IPS DF 6.9 (cell line): ENCODE measurements at places on chromosomes 13 and 19.

- H3K27ac ChIP-seq, result no peak overlapping the region
- no peaks in the 10 kb centered on the region for H3K27me3 ChIP-seq
- no peak for DNase-seq
- H3K4me3 ChIP-seq, result no peak overlapping the region
Measured at GRCh38 chr19:38819231-38819920, 6.6 kb upstream of the LGALS4 start.

DNA sequence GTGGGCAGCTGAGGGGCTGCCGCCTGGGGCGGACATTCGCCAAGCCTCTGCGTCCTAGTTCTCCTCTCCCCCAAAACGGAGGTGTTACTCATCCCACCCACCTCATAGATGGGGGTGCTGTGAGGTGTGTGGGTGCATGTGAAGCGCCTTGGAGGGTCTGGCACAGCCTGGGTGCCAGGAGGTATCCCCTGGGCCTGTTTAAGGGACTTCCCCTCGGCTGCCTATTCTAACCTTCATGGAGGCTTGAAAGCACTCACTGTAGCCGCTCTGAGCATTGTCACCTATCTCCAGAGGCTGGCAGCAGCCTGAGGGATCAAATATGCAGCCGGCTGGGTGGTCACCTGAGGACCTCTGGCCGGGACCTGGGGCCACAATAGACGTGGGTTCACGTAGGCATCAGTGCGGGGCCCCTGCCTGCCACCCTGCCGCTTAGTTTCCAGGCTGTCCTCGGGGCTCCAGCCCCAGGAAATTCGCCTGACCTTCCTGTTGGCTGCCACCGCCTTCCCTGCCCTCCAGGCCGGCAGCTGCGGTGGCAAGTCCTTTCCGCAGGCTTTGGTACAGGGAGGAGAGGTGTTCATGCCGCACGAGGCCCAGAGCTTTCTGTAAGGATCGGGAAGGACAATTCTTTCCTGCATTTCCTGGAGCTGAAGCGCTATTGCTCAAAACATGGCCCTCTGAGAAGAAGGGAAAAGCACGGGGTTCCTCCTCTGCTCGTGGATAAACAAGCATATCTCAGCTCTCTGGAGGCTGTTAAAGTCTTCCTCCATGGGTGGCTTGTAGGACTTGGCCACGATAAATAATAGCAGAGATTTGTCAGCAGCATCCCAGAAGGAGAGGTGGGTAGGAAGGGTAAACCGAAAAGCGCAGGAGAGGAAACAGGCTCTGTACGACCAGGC lies 4.6 kb downstream of the COL4A2 start:
- no peaks in the 10 kb centered on the region; the same call in 1 of the 2 replicates for H3K4me1 ChIP-seq
- H3K4me3 ChIP-seq, result no peak overlapping the region
- no peak for DNase-seq
- no peak overlapping the region for H3K27ac ChIP-seq

GRCh38 chr13:108155185-108156106 lies 59.9 kb downstream of the LIG4 start:
- no peak overlapping the region for H3K4me3 ChIP-seq
- DNase-seq, result peak; percentile 11
- H3K36me3 ChIP-seq, result no peaks in the 10 kb centered on the region

- peak overlapping the region; percentile 62 for H3K4me3 ChIP-seq
- H3K36me3 ChIP-seq, result peaks cover 8% of the 10 kb centered on the region
- no peaks in the 10 kb centered on the region for H3K27me3 ChIP-seq
- DNase-seq, result peak; percentile 92
- H3K4me1 ChIP-seq, result peaks cover 2% of the 10 kb centered on the region; the same call in 1 of the 2 replicates
Measured at GRCh38 chr19:39824143-39825092, 9.5 kb downstream of the DYRK1B start.

DNA sequence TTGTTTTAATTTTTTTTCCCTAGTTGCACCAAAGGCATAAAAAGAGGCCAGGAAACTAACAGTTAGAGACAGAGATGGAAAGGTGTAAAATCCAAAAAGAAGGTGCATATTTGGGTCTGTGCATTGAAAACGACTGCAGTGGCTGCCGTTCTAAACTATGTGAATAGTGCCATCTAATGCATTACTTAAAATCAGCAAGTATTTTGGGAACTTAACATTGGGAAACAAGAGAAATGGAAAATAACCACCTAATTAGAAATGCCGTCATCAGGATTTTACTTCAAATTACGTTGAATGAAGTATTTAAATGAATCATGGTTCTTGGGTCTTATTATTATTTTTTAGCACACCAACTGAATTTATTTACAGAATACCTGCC lies 189.5 kb upstream of the MIR17HG start:
- no peak for DNase-seq
- H3K36me3 ChIP-seq, result no peaks in the 10 kb centered on the region
- H3K4me3 ChIP-seq, result no peak overlapping the region

DNA sequence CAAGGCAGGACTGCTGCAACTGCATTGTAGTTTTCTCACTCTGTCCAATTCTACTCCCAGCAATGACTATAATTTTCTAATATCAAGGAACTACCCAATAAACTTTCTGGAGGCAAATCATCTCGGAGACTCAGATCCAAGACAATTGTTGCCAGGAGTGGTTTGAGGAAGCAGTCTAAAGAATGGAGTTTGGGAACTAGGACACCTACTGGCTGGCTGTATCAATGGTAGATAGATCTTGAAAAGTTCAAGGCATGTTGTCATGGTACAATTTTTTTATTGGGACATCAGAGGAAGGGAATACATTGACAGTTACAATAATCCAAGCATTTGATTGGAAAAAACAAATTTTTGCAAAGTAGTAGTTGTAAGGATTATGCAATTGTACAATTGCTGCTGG lies 648.3 kb upstream of the SLITRK6 start:
- H3K4me1 ChIP-seq, result peaks cover 2% of the 10 kb centered on the region; the same call in 1 of the 2 replicates
- no peak for DNase-seq
- no peaks in the 10 kb centered on the region for H3K27me3 ChIP-seq
- no peaks in the 10 kb centered on the region for H3K36me3 ChIP-seq
- H3K27ac ChIP-seq, result no peak overlapping the region
- H3K4me3 ChIP-seq, result no peak overlapping the region

DNA sequence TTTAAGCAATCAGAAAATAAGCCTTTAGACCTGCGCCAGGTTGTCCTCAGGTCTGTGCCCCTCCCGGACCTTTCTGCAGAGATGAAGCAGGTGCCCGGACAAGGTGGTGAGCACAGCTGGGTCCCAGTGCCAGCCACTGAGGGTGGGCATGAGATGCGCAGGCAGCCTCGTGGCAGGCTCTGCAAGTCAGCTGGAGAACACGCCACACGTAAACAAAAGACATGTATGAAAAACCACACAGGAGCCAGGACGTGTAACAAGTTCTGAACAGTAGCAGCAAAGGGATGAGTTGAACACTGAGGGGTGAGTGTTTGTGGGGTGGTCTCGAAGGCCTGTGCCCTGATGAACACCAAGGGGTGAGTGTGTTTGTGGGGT lies 68.8 kb upstream of the MCF2L start:
- no peak for DNase-seq
- no peak overlapping the region for H3K27ac ChIP-seq
- H3K36me3 ChIP-seq, result peaks cover 6% of the 10 kb centered on the region
- H3K4me3 ChIP-seq, result no peak overlapping the region
- no peaks in the 10 kb centered on the region for H3K27me3 ChIP-seq

GRCh38 chr19:275000-275399 lies 16.2 kb downstream of the PLPP2 start:
- H3K27me3 ChIP-seq, result no peaks in the 10 kb centered on the region
- DNase-seq, result no peak
- H3K27ac ChIP-seq, result no peak overlapping the region
- H3K36me3 ChIP-seq, result 0 out of 2 replicates have a peak, but pooled peaks cover 7% of the 10 kb centered on the region

GRCh38 chr19:33437821-33438671 lies 64.5 kb downstream of the CEBPG start:
- no peak for DNase-seq
- no peaks in the 10 kb centered on the region for H3K27me3 ChIP-seq
- H3K4me3 ChIP-seq, result no peak overlapping the region
- no peak overlapping the region for H3K27ac ChIP-seq
- H3K4me1 ChIP-seq, result no peaks in the 10 kb centered on the region; the same call in 1 of the 2 replicates

DNA sequence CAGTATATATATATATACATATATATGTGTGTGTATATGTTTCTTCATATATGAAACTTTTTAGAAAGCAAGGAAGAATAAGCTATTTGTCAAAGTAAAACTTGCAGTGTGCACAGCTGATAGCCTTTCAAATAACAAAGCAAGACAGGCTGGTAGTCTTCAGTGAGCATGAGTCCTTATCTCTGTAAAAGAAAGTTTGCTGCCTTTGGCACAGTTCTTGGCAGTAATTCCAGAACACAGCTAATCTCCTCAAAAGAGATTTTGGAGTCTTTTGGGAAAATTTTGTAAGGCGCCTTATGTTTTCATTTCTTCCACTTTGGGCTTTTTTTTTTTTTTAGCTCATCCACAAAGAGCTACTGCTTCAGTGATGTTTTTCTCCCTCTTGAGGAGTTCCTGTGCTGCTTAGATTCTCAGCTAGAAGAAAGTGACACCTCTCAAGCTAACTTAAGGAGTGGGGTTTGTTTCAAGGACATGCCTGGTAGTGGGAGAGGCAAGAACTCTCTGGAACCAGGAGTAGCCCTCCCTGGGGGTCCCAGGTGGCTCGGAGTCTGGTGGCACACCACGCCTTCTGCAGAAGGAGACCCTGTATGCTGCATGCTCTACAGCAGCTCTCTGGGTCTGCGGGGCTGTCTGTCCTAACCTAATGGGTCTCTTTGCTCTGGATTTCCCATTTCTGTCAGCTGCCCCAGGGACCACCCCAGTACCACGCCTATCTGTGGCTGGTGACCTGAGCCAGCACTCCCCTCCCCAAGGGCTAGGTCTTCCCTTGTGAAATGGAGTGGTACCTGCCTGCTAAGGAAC lies 58.8 kb downstream of the TNFRSF19 start:
- no peak overlapping the region for H3K27ac ChIP-seq
- H3K4me1 ChIP-seq, result peaks cover 4% of the 10 kb centered on the region; the same call in 1 of the 2 replicates
- no peak for DNase-seq
- H3K4me3 ChIP-seq, result no peak overlapping the region

DNA sequence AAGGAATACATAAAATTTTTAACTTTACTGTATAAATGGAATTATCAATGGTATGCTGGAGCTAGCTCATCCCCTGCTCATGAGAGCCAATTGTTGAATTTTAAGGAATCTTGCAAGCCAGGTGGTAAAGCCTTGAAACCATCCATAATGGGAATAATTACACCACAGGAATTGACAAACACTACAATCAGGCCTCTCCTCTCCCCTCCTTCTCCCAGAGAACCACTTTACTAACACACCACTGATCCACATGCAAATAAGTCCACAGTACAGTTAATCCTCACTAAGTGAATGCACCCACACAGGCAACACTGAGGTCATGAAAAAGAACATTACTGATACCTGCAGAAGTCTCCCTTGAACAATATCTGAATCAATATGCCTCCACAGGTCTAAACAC lies 140.5 kb downstream of the KLF12 start:
- H3K27me3 ChIP-seq, result no peaks in the 10 kb centered on the region
- no peaks in the 10 kb centered on the region for H3K36me3 ChIP-seq
- no peak overlapping the region for H3K27ac ChIP-seq
- no peak for DNase-seq
- H3K4me1 ChIP-seq, result no peaks in the 10 kb centered on the region

GRCh38 chr13:109180905-109181425 lies 551.6 kb downstream of the MYO16 start:
- no peak overlapping the region for H3K27ac ChIP-seq
- H3K36me3 ChIP-seq, result no peaks in the 10 kb centered on the region
- DNase-seq, result no peak
- H3K27me3 ChIP-seq, result no peaks in the 10 kb centered on the region

DNA sequence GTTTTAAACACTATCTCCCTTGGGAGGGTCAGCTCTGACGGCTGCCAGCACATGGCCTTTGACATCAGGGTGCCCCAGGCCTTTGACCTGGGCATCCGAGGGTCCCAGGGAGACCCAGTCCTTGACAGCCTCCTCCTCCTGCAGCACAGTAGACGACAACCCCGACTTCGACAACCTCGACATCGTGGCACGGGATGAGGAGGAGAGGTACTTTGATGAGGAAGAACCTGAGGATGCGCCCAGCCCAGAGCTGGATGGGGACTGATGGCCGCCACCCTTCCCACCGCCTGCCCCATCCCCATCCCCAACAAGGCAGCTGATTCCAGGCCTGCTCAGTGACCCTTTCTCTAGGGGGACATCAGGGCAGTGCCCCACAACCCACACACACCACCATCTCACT lies 12.5 kb downstream of the CCDC97 start:
- H3K4me3 ChIP-seq, result no peak overlapping the region
- no peak overlapping the region for H3K27ac ChIP-seq
- no peaks in the 10 kb centered on the region for H3K27me3 ChIP-seq
- no peak for DNase-seq
- peaks cover 8% of the 10 kb centered on the region for H3K36me3 ChIP-seq

DNA sequence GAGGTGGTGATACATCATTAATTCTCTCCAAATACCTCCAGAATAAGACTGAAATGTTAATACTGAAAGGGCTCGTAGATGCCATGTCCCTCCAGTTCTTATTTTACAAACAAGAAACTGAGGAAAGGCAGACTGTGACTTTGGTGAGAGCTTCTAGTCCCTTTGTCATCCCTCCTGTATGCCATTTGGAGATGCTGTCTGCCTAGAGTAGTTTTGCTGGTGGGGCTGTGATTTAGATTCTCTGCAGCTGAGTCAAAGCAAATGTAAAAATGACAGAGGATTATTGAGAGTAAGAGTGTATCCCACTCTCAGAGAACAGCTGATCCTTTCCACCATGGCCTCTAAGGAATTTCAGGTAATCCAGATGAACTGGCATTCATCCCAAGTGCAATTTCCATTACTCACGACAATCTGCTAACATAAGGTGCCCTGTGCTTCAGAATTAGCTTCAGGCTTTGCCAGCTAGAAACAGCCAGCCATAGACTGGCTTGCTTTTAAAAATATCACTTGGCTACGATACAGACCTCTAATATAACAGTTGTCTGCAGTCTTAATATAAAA lies 16.8 kb downstream of the PABPC3 start:
- H3K27ac ChIP-seq, result no peak overlapping the region
- H3K36me3 ChIP-seq, result no peaks in the 10 kb centered on the region; the same call in 1 of the 2 replicates

DNA sequence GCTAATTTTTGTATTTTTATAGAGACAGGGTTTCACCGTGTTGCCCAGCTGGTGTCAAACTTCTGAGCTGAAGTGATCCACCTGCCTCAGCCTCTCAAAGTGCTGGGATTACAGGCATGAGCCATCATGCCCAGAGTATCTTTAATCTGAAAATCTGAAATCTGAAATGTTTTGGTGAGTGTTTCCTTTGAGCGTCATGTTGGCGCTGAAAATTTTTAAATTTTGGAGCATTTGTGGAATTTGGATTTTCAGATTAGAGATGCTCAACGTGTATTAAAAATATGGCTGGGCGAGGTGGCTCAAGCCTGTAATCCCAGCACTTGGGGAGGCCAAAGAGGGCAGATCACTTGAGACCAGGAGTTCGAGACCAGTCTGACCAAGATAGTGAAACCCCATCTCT lies 5.1 kb upstream of the CPAMD8 start:
- H3K27me3 ChIP-seq, result no peaks in the 10 kb centered on the region
- no peaks in the 10 kb centered on the region for H3K36me3 ChIP-seq
- no peak overlapping the region for H3K4me3 ChIP-seq
- H3K4me1 ChIP-seq, result no peaks in the 10 kb centered on the region
- H3K27ac ChIP-seq, result no peak overlapping the region
